ENCODE measurements at places on chromosomes 1 and 21. TPM values are rescaled to one million over a fixed set of nuclear protein-coding genes. Genes with fewer than 3 reads are reported as not detected.

Gene NR5A2
- total RNA-seq: 1.4 TPM

DNA sequence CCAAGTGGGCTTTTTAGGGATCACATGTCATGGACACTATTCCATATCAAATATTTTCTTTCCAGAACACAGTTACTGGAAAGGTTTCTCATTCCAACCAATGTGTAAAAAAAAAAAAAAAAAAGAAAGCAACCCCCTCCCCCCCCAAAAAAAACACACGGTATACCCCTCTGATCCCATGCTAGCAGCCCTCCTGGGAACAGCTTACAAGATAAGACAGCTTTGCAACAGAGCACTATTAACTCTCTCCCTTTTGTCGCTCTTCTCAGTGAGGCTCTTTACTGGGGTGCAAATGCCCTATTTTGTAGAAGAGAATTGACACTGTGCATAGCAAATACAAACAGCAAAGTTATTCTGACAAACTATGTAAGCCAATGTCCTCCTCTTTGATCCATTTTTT, 161.2 kb downstream of the NTMT2 start:
- H3K27ac ChIP-seq: no peak overlapping the region
- no peak for DNase-seq
- no peaks in the 10 kb centered on the region for H3K36me3 ChIP-seq
- H3K4me1 ChIP-seq: no peaks in the 10 kb centered on the region
- H3K27me3 ChIP-seq: no peaks in the 10 kb centered on the region

Gene AGPAT3
- 83.3 TPM for total RNA-seq

- H3K27me3 ChIP-seq: no peaks in the 10 kb centered on the region
- peak overlapping the region; percentile 60 for H3K27ac ChIP-seq
- peaks cover 30% of the 10 kb centered on the region for H3K4me1 ChIP-seq
- no peaks in the 10 kb centered on the region for H3K36me3 ChIP-seq
- H3K4me3 ChIP-seq: no peak overlapping the region
Measured at GRCh38 chr1:212257157-212257556, 28.1 kb upstream of the PPP2R5A start.

DNA sequence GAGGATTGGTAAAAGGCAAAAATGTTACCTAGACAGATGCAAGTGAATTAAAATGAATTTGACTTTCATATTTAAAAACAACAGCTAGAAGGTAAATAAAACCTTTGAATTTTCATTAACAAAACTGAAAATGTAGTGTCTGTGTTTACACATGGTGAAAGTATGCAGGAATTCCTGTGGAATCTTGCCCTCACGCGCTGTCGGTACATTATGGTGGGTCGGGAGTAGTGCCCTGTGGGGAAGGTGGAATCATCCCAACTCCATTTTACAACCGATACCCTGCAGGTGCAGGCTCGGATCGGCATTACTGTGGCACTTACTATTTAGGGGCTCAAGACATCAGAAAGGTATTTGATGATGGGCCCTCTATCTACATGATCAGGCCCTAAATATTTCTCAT, 197.2 kb upstream of the MAP1LC3C start:
- H3K4me3 ChIP-seq: no peak overlapping the region
- H3K27me3 ChIP-seq: no peaks in the 10 kb centered on the region
- no peaks in the 10 kb centered on the region for H3K36me3 ChIP-seq
- no peak for DNase-seq

Gene TFF1
- not detected for total RNA-seq

- peaks cover 36% of the 10 kb centered on the region for H3K4me1 ChIP-seq
- no peak overlapping the region for H3K4me3 ChIP-seq
Measured at GRCh38 chr1:159908031-159908940, 8.3 kb upstream of the CFAP45 start.

Data from lower lobe of right lung (tissue), 2 donors.